Spinal cord (tissue), 10 donors: ENCODE measurements at places on chromosomes 4 and X.

- DNase-seq, result no peak
Observed at GRCh38 chr4:141170671-141171070, 37.4 kb upstream of the RNF150 start.

DNA sequence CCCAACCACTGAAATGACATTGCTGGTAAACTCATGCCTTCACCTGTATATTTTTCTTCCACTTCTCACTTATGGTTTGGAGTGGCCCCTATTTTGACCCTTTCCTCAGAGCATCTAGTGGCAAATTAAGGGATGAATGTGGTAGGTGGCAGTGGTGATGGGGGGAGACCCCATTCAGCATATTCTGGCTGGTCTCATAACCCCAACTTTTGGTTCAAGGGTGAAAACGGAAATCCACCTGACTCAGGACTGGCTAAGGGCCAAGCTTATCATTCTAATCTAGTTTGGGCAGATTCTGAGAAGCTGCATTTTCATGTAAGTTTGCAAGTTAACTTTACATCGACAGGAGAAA, 47.0 kb upstream of the NSUN7 start:
- no peak for DNase-seq

GRCh38 chr4:64417974-64418373, 8.7 kb upstream of the TECRL start:
- peak; percentile 81 for DNase-seq

DNA sequence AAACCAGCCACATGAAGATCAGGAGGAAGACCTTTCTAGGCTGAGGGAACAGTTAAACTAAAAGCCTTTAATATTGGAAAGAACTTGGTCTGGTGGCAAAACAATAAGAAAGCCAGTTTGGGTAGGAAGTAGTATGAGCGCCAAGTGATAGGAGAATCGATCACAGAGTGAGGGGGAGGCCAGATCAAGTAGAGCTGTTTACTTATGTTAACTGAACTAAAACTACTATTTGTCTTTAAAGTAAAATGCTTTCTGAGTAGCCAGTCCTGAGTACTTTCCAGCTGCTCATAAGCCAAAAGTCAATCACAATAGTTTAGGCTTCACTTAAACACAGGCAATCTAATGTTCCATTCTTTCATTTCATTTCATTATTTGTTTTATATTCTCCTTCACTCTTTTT, 62.8 kb upstream of the RPA4 start:
- DNase-seq, result no peak

GRCh38 chrX:150574559-150575418, 6.4 kb downstream of the MTM1 start:
- DNase-seq, result no peak

- no peak for DNase-seq
Observed at GRCh38 chrX:3461397-3462165, 115.1 kb upstream of the MXRA5 start.

- no peak for DNase-seq
Observed at GRCh38 chrX:117568238-117568637, 548.4 kb downstream of the KLHL13 start.

GRCh38 chr4:123121241-123121907, 199.0 kb upstream of the NUDT6 start:
- no peak for DNase-seq

GRCh38 chr4:159505266-159505975, 402.5 kb downstream of the RAPGEF2 start:
- no peak for DNase-seq

DNA sequence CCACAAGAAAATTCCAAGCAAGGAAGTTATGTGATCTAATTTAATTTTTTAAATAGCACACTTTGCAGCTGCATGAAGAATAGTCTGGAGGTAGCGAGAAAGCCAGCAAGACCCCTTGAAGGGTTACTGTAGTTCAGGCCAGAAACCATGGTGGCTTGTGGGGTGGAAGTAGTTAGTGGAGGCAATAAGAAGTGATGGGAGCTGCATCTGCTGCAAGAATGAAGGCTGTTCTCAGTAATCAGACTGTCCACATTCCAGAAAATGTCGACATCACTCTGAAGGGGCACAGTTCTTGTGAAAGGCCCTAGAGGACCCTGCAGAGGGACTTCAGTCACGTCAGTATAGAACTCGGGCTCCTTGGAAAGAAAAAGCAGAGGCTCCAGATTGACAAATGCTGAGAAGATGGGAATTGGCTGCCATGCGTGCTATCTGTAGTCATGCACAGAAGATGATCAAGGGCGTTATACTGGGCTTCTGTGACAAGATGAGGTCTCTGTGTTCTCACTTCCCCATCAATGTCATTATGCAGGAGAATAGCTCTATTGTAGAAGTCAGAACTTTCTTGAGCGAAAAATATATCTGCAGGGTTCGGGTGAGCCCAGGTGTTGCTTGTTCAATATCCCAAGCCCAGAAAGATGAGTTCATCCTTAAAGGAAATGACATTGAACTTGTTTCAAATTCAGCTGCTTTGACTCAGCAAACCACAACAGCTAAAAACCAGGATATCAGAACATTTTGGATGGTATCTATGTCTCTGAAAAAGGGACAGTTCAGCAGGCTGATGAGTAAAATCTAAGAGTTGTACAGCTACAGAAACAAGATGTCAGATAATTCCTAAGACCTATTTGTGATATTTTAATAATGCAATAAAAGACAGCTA, 254.2 kb downstream of the CBR4 start:
- no peak for DNase-seq

DNA sequence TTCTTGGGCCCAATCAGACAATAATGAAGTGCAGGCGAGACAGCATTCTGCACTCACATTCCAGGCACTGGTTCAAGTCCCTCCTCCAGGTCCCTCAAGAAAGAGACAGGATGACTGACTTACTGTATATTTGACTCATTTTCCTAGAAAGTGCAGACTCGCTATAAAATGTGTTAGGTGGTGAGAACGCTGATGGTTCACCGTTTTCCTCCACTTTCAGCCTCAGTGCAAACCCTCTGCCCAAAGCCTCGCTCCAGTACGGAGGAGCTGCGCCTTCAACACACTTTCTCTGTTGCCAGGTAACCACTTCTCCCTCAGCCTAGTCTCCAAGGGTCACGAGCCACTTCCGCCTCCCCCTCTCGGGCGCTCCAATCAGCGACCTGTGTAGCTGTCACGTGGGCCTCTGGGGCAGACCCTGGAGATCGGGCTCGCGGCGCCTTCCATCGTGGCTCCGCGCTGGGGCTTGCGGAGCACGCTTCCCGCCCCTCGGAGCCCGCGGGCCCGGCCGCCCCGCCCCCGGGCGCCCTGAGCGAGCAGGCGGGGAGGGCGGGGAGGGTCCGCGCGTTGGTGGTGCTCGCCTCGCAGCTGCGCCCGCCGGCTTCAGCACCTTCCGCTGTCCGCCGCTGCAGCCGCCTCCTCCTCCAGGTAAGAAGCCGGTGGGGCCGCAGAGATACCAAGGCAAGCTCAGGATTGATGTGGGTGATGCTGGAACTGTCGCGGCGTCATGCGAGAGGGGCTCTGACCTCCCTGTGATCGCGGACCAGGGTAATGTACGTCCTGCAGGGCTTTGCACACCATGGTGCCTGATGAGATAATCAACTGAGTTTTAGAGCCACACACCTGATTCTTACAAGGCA, at the start of gene WDR17:
WDR17 (plus strand) TSS at position 407 of the 857 bp plus-strand sequence. CDS start 45,740 bp downstream, outside the sequence.
- DNase-seq, result peak; percentile 82

DNA sequence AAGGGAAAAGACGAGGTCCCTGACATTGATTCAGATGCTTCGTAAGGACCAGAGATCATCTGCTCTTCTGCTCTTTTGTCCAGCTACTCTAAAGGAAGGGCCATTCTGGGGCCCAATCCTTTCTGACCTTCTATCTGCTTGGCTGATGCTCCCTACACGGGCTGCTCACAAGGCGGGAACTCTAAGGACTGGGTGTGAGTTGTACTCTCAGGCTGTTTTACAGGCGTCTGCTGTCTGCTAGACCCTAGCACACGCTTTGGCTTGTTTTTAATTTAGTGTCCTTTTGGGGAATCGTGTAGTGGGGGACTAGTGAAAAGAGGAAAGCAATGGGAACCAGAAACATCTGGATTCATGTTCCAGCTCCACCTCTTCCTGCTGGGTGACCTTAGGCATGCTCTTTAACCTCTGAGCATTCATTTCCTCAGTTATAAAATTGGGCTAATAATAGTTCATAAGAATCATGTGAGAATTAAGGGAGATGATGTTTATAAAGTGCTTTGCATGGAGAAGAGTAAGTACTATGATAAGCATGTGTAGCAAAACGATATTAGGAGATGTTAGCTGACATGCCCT, 53.1 kb downstream of the CASP3 start:
- no peak for DNase-seq

DNA sequence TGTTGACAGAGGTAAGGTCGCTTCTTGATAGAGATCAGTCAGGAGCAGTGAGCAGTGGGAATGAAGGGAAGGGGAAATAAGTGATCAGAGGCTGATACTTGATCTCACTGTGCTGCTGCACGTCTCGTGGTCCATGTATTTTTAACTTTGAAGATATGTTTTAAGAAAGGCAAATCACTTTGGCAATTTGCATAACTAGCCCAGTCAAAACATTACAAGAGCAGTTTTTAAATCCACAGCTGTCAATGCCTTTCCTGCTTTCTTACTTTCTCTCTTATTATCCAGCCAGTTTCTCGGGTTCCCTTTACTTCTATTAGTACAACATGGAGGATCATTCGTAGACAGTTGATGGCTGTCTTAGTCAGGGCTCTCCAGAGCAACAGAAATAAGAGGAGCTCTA, 472.8 kb downstream of the TMA16 start:
- DNase-seq, result no peak
